ENCODE measurements at places on chromosomes 2 and 18.

GRCh38 chr2:102103284-102103683, 39.3 kb upstream of the IL1R1 start:
- DNase-seq: no peak

GRCh38 chr18:13240060-13240725, 21.6 kb downstream of the LDLRAD4 start:
- no peak for DNase-seq

- no peak for DNase-seq
These were observed 123.8 kb downstream of the AFF3 start for GRCh38 chr2:100018341-100019193.

DNA sequence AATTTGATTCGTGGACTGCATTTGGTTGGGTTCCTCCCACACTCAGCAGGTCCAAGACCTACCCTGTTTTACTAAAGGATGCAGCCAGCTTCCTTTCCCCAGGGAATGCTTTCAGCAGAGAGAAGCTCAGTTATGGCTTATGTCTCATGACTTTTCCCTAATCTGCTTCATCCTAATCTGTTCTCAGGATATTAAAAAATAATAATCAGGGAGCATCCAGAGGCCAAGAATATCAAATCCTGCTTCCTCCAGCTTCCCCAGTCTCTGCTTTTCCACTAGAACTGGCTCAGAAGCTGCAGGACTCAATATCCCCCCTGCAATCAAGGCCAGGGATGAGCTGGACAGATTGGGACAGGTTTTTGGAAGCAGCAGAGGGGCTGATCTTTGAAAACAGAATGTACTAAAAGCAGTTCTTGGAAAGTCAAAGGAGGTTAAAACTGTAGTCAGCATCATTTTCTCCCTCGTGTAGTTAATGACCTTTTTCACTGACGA, 326.9 kb upstream of the TNP1 start:
- no peak for DNase-seq

DNA sequence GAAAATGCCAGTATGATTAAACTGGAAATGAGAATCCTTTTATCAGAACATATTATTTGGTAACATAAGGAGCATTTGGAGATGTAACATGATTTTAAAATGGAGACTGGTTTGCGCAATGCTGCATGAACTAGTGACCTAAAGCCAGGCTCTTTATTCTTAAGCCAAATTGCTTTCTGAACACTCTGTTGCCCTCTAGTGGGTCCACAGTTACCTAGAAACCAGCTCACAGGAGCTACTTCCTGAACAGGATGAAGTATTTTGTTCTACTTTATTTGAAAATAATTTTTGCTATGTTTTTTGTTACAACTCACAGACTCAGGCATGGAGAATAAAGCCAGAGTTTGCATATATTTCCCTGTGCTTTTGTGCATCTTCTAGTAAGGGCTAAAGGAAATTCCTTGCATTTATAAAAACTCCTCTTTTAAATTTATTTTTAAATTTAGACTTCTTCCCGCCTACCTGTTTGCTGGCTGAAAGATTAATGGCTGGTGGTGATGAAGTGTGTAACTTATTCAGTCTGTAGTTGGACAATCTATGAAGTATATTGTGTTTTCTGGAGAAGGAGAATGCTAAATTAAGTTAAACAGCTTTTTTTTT, 146.7 kb downstream of the PARD3B start:
- DNase-seq: peak; percentile 15
